ENCODE measurements at places on chromosomes 6 and 20.
A peak's percentile ranks its signal among the peaks of the same experiment; 100 is the strongest.

- peak; percentile 77 for DNase-seq
Measured at GRCh38 chr6:167683028-167683862, 143.5 kb upstream of the AFDN start.

GRCh38 chr6:97316978-97317377 is 34.0 kb upstream of the MMS22L start:
- DNase-seq, result no peak

DNA sequence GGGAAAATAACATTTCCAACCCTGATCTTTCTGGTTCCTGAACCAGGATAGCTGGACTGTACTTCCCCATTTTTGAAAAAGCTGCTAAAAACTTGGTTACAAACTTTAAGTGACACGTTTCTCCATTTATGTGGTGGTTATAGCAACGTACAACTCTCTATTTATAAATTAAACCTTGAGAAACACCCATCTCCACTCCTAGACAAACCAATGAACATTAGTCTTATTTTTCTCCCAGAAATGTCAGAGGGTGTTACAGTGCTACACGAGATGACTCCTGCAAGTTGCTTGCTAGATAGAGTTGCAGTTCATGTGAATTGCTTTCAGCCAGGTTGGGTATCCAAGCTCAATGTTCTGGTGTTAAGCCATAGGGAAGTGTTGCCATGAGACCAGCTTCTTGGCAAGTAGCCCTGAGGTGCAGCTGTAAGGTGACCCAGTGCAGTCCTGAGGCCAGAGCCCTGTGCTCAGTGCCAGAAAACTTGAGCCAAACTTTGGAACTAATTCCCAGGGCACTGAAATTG is 51.3 kb upstream of the REV3L start:
- peak; percentile 9 for DNase-seq

DNA sequence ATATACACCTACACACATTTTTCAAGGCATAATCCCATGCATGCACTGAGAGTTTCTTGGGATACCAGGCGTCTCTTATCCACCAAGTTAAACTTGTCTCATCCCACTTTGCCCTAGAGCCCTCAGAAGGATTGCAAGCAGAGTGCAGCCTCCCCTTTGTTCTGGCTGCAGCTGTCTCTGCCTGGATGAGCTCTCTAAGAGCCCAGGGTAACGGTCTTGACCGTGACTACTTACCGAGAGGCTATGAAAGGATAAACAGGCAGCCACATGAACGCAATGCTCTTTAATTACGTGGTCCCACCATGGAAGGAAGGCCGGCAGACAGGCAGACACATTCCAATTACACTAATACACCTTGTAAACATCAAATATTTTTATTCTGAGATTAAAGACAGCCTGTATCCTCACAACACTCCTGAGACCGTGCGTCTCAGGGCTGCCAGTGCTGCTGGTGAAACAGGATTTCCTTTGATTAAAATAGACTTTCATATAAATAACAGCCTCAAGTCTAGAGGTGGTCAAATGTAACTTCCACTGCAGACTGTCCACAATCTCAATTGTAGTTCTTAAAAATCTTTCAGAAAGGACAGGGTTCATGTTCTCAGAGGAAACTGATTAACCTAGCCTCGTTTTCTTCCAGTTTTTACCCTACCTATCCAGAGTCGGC is 210.0 kb upstream of the PRDM1 start:
- DNase-seq, result no peak

DNA sequence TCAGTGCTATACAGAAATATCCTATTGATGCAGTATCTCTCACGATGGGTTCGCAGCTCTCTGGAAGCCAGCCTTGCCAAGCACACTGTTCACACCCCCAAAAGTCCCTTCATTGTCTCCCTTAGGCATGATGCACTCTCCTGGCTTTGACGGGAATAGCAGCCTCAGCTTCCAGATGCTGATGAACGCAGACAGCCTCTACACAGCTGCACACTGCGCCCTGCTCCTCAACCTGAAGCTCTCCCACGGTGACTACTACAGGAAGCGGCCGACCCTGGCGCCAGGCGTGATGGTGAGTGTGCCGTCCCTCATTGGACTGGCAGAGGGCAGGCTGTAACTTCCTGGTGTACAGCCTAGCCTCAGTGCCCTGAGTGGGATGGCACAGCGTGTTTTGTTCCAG is 60.0 kb upstream of the PBOV1 start:
- DNase-seq, result peak; percentile 54

DNA sequence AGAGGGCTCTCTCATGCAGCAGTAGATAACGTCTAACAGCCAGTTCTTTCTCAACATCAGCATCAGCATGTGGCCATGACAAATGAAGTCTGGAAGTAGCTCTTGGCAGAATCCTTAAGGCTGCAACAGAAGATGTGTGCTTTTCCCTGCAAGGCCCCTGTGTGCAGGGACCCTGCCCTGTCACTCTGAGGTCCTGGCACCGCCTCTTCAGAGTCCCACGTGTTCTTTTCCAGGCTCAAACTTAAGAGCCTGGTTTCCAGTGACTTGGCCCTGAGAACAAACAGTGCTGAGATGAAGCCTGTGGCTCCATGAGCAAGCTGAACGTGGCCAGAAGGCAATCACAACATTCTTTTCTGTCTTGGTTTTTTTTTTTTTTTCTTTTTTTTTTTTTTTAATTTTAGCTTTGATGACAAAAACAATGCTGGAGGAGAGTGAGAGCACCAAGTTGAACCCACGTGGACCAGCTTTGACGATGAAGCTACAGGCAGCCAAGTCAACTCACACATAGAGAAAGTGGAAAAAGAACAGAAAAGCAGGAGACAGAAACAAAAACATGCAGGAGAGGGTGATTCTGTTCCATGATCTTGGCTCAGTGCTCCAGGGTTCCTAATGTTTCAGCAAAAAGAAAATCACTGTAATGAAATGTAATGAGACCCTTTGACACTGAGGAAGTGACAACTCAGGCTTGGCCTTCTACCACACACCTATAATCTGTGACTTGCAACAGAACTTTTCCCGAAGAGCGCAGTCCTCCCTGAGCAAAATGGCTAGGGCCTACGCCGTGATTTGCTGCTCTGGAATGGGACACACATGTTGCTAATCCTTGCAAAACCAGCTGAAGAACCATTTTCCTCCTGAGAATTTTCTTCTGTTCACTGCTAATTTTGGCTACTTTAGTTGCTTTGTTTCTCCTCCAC is 86.1 kb downstream of the FOXC1 start:
- DNase-seq, result no peak

DNA sequence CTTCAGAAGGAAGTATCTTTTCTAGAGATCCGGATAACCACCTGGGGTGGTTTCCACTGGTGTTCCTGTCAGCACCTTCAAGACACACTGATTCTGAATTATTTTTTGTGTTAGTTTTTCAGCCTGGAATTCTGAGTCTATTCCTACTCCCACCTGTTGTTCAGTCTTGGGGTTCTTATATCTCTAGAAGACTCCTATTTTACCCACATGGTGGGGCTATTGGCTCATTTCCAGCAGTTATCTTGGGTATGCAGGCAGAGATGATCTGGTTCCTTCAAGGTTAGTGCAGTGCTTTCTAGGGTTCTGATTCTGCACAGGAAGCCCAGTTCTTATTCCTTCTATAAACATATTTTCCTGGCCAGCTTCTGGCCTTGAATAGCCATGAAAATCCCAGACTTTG is 175.6 kb upstream of the PDE7B start:
- DNase-seq, result no peak

- no peak for DNase-seq
Measured at GRCh38 chr20:18180815-18181214, 43.2 kb downstream of the KAT14 start.

GRCh38 chr6:12605888-12606345 is 110.7 kb upstream of the PHACTR1 start:
- DNase-seq, result no peak

DNA sequence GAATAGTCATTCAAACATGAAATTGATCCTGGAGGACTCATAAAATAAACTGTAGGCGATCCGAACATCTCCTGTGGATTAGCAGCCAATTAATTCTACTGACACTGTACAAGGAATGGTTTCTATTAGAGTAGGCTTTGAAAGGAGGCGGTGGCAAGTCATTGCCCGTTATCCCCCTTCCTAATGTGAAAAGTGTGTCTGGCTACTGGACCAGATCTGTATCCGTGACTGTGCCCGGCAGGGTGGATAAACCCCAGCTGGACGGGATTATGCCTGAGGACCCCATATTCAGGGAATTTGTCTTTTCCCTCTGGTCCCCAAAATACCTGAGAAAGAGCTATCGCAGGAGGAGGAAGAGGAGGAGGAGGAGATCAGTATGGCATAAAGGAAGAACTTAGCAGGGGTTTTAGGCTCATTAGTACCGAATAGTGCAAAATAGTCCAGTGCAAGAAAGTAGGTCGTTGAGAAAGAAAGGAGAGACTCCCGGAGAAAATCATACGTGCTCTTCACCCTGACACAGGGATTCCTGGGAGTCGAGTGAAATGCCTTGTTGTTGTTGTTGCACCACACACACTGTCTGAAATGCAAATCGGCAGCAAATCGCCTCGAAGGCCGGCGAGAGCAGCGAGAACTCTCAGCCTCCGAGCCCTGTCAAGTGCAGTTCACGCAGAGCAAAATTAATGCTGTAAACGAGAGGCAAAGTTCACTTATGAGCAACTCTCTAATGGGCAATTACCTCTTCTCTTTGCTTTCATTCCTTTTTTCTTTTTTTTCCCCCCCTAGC is 178.9 kb upstream of the ARID1B start:
- no peak for DNase-seq

DNA sequence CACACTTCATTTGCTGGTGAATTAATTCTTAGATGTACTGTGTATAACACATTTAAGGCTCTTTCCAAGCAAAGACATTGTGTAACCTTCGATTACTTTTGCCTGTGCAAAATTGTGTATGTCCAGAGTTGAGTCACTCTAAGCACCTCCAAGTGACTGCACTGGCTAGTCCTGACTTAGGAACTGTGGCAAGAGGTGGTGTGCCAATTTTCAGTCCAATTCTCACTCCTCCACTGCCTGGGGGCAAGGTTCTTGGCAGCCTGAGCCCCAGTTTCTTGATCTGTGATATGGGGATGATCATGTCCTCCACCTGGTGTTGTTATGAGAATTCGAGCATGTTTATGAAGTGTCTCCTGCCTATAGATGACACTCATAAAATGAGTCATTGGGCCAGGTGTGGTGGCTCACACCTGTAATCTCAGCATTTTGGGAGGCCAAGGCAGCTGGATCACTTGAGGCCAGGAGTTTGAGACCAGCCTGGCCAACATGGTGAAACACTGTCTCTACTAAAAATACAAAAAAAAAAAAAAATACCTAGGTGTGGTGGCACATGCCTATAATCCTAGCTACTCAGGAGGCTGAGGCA is 105.3 kb upstream of the CDYL start:
- DNase-seq, result no peak

DNA sequence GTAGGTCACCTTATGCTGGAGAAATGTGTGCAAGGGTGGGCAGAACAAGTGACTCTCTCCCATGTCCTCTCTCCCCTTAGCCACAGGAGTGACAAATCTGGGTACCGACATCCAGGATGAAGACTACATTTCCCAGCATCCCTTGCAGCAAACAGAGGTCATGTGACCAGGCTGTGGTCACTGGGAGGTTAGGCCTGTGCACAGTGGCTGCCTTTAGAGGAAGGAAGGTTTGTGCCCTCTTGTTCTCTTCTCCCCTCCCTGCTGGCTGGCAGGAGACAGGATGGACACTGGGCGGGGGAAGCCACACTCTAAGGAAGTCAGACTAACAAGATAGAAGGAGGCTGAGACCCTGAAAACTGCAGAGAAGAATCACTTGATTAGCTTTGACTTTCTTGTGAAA is 360.2 kb downstream of the PREX1 start:
- DNase-seq, result no peak

DNA sequence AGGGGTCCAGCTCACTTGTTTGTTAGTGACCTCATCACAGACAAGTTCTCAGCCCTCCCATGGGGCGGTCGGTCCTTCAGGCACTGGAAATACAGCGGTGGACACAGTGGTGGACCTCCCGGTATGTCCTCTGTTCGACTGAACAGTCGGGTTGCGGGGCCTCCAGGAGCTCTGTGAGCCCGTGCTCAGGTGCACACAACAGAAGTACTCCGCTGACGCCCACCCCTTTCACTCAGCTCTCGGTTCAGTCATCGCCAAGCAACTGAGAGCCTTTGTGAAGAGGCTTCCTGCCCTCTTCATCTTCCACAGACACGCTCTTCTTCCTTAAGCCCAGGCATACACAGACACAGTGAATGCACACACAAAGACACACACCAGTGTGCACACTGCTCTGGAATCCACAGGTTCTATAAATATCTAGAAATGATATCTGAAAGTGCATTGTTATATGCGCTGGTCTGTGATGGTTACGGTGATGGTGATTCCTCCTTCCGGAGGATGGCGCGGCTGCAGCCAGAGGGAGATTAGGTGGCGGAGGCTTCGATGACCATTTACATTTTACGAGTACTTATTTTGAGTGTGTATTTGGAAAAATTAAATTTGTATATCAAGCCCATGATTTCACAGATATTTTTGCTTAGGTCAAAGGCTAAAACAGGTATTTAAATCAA is 46.8 kb upstream of the BHLHE23 start:
- DNase-seq, result no peak

GRCh38 chr6:44702292-44702691 is 314.8 kb downstream of the CDC5L start:
- DNase-seq, result no peak

GRCh38 chr6:44855562-44856411 is 468.3 kb downstream of the CDC5L start:
- no peak for DNase-seq

DNA sequence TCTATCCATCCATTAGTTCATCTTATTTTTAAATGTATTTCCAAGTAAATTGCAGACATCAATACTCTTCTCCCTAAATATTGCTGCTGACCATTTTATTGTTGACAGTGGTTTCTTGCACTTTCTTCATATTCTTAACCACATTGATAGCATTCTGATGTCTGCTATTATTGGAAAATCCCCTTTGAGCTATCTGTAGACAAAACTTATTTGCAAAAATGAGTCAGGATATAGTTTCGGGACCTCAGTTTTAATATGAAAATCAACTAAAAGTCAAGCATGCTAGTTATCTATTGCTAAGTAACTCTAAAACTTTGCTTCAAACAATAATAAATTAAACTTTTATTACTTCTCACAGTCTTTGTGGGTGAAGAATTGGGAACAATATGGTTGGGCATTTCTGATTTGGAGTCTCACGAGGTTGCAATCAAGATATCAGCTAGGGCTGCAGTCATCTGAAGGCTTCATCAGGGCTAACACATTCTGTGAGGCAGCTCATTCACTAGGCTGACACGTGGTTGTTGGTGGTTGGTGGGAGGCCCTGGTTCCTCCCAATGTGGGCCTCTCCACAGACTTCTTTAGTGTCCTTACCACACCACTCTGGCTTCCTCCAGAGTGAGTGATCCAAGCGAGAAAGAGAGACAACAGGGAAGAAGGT is 32.7 kb downstream of the CD109 start:
- no peak for DNase-seq

Measured in caudate nucleus (tissue), 63 donors.